ENCODE measurements at places on chromosomes 6 and 20.

DNA sequence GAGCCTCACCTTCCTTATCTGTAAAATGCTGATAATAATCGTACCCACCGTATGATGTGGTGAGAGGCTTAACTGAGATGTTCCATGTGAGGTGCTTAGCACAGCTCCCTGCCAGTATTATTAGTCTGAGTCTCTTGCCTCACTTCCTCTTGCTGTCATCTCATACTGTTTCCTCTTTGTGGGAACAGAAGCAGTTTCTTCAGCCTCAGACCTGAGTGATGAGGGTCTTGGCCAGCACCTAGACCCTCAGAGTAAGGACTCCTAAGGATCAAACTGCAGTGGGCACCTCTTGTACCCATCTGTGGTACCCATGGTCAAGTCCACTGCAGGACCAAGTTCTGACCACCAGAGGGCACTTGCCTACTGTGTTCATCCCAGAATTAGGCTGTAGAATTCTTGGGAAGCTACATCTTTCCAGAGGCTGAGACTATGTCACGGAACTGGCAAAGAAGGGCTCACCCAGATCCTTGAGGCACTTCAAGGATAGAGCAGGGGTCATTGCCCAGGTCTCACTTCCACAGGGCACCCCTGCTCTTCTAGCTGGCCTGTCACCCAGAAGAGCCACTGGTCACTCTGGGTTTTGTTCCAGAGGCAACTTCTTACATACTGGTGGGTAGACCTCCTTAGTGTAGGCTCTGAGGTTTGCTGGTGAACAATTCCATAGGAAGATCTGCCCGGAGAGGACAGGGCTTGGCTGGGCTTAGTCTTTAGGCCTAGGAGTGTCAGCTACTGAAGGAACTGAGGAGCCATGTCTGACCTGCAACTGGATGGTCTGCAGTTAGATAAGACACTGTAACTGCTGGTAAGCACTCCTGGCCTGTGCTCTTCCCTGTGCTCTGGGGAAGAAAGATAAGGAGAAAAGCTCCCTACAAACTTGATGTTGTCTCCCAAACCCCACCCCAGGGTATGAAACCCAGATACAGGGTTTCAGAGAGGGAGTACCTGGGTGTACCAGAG lies 20.6 kb upstream of the SGK2 start:
- peak; percentile 87 for DNase-seq

- DNase-seq = no peak
Measured at GRCh38 chr6:12582421-12583110, 134.0 kb upstream of the PHACTR1 start.

- DNase-seq = peak; percentile 53
Measured at GRCh38 chr20:32153156-32153665, 43.7 kb downstream of the TM9SF4 start.

- no peak for DNase-seq
Measured at GRCh38 chr6:148347441-148348054, 4.9 kb downstream of the SASH1 start.

DNA sequence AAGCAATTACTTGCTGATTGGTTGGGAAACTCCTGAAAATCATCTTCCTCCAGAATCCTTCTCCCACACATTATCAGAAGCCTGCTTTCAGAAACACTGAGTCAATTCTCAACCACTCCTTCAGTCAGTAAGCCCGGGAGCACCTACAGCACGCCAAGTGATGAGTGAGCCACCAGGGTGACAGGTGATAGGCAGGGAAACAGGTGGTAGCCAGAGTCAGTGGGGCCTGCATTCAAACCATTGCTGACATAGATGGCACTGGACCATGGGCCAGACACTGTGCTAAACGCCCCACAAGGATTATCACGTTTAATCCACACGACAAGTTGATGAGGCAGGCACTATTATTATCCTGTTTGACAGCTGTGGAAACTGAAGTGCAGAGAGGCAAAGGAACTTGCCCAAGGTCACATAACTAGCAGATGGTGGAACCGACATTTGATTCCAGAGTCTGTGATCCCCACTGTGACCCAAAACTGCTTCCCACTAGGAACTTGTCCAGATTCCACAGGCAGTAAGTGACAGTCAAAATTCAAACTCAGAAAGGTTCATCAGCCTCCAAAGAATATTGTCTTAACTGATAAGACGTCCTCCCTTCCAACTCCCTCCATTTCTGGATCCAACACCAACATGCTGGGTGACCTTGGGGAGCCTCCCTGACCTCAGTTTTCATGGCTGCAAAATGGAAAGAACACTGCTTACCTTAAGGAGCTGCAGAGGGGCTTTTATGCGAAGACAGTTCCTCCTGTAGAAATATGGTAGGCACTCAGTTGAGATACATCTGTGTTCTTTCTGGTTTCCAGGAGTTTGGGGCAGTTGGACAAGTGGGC lies 23.9 kb upstream of the TOP1 start:
- no peak for DNase-seq

- DNase-seq = no peak
Measured at GRCh38 chr20:2899243-2899642, 26.0 kb downstream of the PTPRA start.

GRCh38 chr6:56758120-56758519 lies 115.4 kb upstream of the DST start:
- DNase-seq = no peak

GRCh38 chr6:63764318-63764916 lies 128.8 kb downstream of the PHF3 start:
- no peak for DNase-seq

DNA sequence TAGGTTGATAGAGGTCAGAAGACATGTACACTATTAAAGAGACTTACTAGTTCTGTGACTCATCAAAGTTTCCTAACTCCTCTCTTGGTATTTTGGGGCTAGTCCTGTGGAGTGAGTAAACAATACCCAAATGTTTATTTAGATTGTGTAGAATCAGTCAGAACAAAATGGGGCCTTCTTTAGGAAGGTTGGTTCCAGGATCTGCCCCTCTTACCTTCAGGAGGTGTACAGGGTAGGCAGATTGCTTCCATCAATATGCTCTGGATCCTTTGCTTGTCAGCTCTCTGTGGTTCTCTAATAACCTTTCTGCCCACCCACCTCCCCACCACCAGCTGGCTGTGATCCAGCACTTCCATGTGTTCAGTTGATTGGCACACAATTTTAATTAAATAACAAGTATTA lies 107.0 kb downstream of the POPDC3 start:
- no peak for DNase-seq

DNA sequence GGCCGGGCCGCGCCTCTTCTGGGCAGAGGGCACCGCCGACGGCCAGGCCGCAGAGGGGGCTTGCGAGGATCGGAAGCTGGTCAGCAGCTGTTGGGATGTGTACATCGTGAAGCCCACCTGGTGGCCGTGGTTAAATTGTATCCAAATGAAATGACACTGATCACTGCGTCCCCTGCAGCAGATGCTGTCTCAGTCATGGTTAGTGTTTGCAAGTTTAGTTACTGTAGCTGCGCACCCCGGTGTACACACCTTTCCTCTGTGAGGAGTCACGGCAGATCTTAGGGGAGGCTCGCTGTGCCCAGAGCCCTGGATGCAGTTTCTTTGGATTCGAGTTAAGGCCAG lies 653 bp downstream of the NAA20 start:
- no peak for DNase-seq

GRCh38 chr6:152206072-152206818 lies 398.8 kb downstream of the ESR1 start:
- DNase-seq = no peak

GRCh38 chr6:17923401-17923863 lies 64.0 kb downstream of the KIF13A start:
- no peak for DNase-seq
